ENCODE measurements at places on chromosomes 2 and 18.

- no peaks in the 10 kb centered on the region for H3K4me1 ChIP-seq
- H3K4me3 ChIP-seq: no peak overlapping the region
- H3K27ac ChIP-seq: no peak overlapping the region
- no peaks in the 10 kb centered on the region for H3K27me3 ChIP-seq
- no peaks in the 10 kb centered on the region for H3K36me3 ChIP-seq
Observed at GRCh38 chr2:202764991-202765390, 106.6 kb downstream of the ICA1L start.

DNA sequence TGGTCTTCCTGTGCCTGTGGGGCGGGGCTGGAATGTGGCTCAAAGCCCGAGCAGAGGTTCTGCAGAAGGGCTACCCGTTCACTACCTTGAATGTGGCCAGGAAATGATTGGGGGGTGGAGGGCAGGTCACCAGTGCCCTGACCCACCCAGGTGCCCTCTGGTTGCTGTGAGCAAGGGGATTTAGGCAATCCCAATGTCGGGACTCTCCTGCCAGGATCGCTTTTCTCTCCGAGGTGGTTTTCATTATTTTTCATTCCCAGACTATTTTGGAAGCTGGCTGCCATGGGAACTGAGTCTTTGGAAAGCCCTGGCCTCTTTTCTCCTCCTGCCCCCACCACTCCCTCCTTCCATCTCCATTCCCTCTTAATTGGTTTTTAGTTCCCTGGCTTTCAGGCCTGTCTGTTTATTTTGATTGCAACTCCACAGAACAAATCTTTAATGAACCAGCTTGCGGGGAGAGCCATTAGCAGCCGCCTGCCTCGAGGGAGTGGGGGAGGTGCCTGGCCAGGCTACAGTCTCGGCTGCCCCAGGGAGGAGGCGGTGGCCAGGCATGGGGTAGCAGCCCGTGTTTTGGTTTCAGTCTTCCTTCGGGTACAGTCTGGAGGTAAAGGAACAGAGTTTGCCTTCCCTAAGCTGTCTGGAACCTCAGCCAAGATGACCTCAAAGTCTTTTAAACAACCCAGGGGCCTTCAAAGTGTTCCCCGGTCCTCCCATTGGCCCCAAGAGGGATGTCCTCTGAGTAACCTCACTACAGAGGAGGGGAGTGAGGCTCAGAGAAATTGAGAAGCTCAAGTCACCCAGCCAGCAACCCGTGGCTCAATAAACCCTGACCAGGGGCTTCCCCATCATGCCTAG is 114.4 kb upstream of the HAAO start:
- H3K4me3 ChIP-seq: no peak overlapping the region
- peaks cover 15% of the 10 kb centered on the region for H3K4me1 ChIP-seq
- H3K27ac ChIP-seq: no peak overlapping the region
- no peaks in the 10 kb centered on the region for H3K27me3 ChIP-seq
- DNase-seq: no peak

GRCh38 chr18:28267878-28268625 is 91.1 kb upstream of the CDH2 start:
- no peak overlapping the region for H3K4me3 ChIP-seq
- no peak overlapping the region for H3K27ac ChIP-seq
- H3K27me3 ChIP-seq: no peaks in the 10 kb centered on the region
- no peaks in the 10 kb centered on the region for H3K36me3 ChIP-seq
- H3K4me1 ChIP-seq: no peaks in the 10 kb centered on the region

DNA sequence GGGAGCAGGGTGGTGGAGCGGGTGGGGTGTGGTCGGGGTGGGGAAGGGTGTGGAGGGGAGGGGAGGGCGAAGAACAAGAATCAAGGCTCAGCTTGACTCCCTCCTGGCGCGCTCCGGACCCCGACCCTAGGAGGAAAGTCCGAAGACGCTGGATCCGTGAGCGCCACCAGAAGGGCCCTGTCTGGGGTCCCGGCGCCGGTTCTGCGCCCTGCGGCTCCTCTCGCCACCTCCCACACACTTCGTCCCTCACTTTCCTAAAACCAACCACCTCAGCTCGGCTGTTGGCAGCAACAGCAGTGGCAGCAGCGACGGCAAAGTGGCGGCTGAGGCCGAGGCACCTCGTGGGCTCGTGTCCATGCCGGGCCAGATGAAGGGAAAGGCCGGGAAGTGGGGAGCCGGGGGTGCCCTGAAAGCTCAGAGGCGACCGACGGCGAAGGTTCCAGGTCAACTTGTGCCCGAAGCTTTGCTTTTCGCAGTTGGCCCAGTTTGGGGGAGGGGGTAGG is 2.1 kb downstream of the KLHL14 start:
- peak overlapping the region; percentile 43 for H3K4me3 ChIP-seq
- DNase-seq: no peak
- no peaks in the 10 kb centered on the region for H3K36me3 ChIP-seq

DNA sequence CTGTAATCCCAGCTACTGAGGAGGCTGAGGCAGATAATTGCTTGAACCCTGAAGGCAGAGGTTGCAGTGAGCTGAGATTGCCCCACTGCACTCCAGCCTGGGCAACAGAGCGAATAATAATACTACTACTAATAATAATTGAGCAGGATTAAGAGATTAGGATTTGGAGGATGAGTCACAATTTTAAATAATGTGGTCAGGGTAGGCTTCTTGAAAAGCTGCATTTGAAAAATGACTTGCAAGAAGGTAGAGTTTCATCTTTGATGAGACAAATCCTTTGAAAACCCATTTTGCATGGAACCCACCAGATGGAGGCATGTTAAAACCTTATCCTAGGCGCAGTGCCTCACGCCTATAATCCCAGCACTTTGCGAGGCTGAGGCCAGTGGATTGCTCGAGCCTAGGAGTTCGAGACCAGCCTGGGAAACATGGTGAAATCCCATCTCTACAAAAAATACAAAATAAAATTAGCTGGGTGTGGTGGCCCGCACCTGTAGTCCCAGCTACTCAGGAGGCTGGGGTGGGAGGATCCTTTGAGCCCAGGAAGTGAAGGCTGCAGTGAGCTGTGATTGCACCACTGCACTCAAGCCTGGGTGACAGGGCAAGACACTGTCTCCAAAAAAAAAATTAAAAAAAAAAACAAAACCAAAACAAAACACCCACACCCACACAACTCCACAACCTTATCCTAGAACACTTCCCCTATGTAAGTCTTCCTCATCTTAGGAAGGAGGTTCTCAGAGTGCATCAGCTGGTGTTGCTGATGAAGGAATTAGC is 3.3 kb upstream of the ATP8B1 start:
- H3K4me1 ChIP-seq: 0 out of 2 replicates have a peak, but pooled peaks cover 3% of the 10 kb centered on the region
- DNase-seq: no peak
- H3K27me3 ChIP-seq: no peaks in the 10 kb centered on the region
- no peaks in the 10 kb centered on the region for H3K36me3 ChIP-seq
- no peak overlapping the region for H3K4me3 ChIP-seq
- H3K27ac ChIP-seq: peak overlapping the region; percentile 29

DNA sequence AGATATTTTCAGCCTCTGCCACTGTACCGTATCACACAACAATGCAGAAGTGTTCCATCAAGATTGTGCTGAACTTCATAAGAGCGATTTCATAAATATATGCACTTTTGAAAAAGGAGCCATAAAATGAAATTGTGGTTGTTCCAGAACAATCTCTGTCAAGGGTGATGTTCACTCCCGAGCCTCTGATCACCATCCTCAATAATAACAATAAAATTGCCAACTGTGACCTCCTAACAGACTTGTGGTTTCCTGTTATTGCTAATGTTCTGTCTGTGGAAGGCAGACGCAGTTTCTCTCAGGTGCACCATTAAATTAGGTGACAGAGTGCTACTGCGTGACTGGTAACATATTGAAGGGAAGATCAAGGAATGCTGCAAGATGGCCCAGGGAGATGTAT is 383.7 kb downstream of the SOCS6 start:
- H3K4me1 ChIP-seq: no peaks in the 10 kb centered on the region
- H3K4me3 ChIP-seq: no peak overlapping the region
- no peaks in the 10 kb centered on the region for H3K27me3 ChIP-seq
- no peaks in the 10 kb centered on the region for H3K36me3 ChIP-seq
- no peak for DNase-seq

Measured in Panc1 (cell line).